Activated naive CD8-positive, alpha-beta T cell treated with anti-CD3 and anti-CD28 coated beads for 36 hours (primary cell): ENCODE measurements at places on chromosomes 5 and 9. TPM values are rescaled to one million over a fixed set of nuclear protein-coding genes. Genes with fewer than 3 reads are reported as not detected.

DNA sequence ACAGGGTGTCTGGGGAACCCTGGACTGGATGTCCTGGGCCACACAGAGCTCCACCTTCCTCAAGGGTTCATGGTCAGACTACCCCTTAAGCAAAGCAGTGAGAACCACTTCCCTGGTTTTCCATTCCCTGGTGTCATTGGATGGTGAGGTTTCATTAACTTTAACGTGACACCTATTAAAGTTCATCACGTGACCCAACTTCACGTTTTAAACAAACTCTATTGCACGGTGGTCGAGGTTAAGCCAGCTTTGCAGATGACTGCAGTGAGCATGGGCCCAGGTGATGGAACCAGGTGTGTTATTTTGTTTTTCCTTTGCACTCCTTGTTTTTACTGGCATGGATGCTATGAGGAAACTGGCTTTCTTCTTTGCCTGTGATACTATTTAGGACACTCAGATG lies 385.7 kb upstream of the IRX1 start:
- no peak for DNase-seq

DNA sequence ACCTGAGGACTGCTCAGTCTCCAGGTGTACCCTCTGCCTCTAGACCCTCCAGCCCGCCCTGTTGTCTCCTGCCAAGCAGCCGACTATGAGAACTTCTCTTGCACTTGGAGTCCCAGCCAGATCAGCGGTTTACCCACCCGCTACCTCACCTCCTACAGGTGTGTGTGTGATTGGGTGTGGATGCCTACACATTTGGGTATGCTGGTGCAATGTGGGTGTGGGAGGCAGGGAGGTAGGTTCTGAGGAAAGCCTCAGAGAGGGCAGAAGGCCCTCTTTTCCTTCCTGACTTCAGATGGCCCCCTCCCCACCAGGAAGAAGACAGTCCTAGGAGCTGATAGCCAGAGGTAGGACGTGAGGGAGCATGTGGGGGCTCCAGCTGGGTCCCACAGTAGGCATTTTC lies 5.0 kb downstream of the IL11RA start:
- no peak for DNase-seq

DNA sequence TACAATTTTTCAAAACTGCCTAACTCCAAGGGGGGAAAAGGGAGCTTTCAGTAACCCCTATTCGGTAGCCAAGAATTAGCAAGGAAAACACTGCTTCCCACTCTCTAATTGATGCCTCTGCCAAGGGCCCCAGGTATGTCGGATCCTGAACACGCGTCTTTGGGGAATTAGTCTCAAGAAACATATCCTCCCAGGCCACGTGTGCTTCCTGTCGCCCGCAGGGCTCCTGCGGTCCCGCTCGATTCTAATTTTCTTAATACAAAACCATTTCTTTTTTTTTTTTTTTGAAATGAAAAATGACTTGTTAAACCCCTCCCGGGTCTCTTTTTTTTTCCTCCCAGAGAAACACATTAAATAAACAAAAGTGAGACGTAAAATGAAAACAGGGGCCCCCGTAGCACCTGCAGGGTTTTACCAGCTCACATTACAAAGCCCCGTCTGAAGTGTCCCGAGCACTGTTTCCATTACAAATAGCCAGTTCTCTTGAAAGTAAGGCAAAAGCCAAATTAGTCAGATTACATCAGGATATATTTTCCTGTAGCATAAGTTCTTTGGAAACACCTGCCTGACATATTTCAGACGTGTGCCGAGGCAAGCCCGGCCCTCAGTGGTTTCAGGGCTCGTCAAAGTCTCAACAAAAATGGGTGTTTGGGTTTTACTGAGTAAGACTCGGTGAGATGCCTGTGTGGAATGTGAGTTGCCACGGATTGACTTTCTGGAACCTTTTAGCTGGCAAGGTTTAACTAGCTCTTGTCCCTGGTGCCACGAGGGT lies 21.5 kb downstream of the SMIM23 start:
- DNase-seq, result no peak

NRG2 gene
- total RNA-seq, result 0.14 TPM

DNA sequence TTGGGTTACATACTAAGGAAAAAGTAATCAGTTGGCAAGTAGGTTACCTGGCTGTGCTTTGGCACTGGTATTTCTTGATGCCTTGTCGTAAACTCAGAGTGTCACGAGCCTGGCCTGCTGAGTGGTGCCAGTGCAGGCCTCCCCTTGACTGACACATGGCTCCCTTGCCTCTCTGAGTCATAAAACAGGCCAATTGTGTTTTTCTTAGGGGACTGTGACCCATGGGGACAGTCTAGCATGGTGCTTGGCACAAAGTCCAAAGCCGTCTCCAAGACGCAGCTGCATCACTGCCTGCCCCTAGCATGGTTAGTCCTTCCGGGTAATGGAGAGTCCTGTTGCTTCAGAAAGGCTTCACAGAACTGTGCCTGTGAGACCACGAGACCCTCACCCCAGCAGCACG lies 132.5 kb downstream of the MVB12B start:
- DNase-seq, result no peak

AHRR gene
- total RNA-seq, result 24.0 TPM

MYO10 gene
- total RNA-seq, result not detected

SH3RF2 gene
- not detected for total RNA-seq

DNA sequence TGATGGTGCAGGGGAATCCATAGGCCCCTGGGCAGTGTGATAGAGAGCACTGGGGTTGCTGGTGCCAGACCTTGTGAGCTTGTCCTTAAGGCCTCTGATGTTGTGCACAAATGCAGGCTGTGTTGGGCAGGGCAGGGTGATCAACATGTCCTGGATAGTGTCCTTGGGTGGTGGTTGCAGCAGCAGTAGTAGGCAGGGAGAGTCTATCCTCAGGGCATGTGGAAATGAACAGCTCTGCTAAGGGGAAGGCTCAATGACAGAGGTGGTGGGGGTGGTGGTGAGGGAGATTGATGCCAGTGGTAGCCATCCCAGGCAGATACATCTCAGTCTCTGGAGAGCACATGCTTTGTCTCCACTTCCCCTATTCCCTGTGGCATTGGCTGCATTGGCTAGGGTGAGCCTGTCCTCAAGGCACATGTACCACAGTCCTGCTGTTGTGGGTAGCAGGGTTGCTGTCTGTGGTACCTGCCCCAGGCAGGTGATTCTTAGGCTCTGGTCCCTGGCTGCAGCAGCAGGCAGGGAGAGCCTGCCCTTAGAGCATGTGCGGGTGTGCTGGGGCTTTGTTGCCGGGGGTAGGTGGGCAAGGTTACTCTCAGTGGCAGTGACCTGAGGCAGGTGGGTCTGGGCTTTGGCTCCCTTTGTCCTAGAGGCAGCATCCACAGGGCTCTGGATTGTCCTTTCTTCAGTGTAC lies 111.1 kb downstream of the WDR70 start:
- no peak for DNase-seq

GRCh38 chr5:130868186-130868840 lies 296.7 kb downstream of the HINT1 start:
- DNase-seq, result no peak

HCN1 gene
- not detected for total RNA-seq
